ENCODE measurements at places on chromosomes 16 and 17.

GRCh38 chr16:69270831-69271230 is 40.3 kb upstream of the VPS4A start:
- DNase-seq = no peak

DNA sequence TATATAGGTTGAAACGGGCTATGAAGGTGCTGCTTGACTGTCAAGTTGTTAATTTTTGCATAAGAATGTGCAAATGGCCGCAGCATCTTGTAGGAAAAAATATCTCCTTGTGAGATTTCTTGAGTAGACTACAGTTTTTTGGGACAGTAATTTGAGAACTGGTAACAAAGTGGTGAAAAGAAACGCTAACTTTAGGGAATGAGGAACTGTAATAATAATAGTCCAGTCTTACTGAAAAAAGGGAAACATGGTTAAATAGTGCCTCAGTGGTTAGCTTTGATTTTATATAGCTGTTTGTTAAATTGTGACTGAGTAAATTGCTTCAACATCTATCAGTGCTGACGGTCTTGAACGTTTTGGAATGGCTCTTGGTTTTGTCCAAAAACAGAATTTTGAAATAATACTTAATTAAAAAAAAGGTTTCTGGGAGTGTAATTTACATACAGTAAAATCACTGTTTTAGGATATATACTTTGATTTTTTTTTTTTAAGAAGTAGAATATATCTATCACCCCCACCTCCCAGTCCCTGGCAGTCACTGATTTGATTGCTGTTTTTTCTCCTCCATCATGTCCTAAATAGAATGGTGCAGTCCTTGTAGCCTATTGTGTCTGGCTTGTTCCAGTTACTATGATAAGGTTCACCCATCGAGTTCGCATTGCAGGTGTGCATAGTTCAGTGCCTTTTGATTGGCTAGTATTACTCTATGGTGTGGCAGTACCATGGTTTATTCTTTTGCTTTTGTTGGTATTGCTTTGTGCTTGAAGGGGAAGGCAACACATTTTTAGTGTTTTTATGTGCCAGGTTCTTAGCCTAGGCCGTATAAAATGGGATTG is 2.8 kb downstream of the HAPSTR1 start:
- DNase-seq = no peak

DNA sequence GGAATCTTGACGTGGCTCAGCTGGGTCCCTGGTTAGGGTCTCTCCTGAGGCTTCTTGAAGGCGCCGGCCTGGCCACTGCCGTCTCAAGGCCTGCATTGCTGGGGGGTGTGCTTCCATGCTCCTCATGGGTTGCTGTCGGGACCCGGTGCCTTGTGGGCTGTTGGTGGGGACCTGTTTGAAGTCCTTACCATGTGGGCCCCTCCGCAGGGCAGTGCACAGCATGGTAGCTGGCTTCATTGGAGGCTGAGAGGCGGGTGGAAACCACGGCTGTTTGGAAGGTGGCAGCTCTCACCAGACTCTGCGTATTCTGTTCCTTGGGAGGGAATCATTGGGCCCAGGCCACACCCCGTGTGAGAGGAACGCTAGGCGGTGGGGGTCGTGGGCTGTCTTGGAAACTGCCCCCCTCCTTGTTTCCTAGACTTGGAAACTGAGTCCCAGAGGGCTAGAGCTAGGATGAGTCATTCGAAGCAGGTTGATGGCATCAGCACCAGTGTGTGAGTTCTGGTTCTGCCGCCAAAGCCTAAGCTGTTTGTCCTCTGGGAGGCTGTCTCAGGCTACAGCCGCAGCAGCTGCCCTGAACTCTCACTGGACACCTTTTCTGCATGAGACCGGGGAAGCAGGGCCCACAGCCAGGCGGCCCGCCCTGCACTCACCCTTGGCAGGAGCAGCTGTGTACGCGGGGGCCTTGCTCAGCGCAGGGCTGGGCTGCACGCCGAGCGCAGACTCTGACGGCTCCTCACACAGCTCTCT is 35.2 kb downstream of the ZNF750 start:
- DNase-seq = no peak

DNA sequence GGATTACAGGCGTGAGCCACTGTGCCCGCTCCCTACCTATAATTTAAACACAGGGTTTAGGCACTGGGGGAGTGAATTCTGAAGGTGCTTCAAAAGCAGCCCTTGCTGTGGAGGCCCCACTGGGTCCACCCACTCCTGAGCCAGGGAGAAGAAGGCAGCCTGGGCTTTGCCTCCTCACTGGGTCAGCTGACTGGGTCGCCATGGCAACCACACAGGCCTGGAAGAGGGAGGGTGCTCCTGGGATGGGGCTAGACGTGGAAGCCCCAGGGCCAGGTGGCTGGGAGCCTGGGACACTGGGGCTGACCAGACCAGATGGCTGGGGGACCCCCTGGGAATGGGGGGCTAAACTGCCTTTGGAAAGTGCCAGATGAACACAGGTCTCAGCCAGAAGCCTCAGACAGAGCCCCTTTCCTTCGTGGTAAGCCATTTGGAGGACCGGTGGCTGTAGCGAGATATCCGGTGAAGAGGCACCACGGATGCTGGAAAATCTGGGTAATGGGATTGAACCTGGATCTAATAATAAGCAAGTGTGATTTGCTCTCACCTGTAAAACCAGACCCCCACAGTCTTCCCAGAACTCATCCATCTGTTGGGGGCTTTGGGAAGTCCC is 32.9 kb downstream of the TRARG1 start:
- DNase-seq = peak; percentile 19

- DNase-seq = no peak
These were observed 34.7 kb downstream of the SOCS3 start for GRCh38 chr17:78325076-78325687.

DNA sequence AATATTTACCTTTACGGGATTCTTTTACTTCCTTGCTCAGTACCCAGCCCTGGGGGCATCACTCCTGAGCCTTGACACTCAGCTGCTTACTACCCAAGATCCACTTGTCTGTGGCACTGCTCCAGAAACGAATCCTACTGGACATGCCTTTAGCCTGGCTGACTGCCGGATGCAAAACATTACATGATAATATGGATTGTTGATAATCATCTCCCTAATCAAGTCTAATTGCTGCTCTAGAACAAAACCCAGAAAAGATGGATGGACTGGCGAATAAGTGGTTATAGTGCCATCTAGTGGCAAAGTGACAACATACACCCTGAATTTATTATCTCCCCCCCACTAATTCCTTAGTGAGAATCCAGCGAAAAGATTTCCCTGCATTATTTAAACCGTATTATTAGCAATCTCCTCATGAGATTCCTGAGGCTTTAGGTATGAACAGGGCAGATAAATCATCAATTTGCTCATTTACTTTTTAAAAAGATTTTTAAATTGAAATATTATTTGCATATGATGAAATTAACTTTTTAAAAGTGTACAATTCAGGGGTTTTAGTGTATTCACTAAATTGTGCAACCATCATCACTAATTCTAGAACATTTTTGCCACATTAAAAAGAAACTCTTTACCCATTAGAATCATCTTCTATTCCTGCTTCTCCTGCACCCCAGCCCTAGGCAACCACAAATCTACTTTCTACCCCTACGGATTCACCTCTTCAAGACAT is 61.6 kb downstream of the RGS9 start:
- peak; percentile 34 for DNase-seq

- no peak for DNase-seq
These were observed 7.6 kb downstream of the AIPL1 start for GRCh38 chr17:6427279-6427781.

DNA sequence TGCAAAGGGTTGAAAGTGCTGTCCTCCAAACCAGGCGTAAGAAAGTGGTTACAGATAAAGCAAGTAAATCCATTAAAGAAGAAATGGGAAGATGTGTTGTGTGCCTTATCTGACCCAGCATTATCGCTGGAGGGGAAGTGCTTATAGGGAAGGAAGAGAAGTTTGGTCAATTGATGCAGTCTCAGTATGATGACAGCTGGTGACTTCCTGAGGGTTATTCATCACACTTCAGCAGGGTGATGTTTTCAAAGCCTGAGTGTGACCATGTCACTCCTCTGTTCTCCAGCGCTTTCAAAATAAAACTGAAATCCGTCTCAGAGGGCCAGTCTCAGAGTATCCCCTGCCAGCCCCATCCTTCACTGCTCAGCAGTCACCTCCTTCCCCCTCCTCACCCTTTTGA is 505.4 kb upstream of the RBFOX1 start:
- no peak for DNase-seq

DNA sequence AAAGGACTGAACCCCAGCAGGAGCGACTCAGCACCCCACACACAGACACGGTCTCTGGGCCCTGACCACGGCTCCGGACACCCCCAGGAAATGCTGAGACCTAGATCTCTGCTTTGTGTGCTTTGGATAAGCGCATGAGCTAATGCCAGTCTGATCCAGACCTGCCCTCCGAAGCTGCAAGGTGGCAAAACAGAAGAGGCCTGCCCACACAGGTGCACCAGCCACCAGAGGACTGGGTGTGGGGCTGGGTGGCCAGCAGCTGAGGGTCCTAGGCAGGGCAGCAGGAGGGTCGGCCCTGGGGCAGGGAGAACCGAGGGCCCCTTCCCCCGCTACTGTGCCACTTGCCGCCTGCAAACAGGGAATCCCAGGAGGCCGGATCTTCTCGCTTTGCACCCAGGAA is 30.7 kb upstream of the EIF1 start:
- DNase-seq = no peak
